AG10803 (cell line): ENCODE measurements at places on chromosomes 6 and 20.
A peak's percentile ranks its signal among the peaks of the same experiment; 100 is the strongest.

- DNase-seq = no peak
Observed at GRCh38 chr6:22445946-22446345, 123.4 kb upstream of the HDGFL1 start.

DNA sequence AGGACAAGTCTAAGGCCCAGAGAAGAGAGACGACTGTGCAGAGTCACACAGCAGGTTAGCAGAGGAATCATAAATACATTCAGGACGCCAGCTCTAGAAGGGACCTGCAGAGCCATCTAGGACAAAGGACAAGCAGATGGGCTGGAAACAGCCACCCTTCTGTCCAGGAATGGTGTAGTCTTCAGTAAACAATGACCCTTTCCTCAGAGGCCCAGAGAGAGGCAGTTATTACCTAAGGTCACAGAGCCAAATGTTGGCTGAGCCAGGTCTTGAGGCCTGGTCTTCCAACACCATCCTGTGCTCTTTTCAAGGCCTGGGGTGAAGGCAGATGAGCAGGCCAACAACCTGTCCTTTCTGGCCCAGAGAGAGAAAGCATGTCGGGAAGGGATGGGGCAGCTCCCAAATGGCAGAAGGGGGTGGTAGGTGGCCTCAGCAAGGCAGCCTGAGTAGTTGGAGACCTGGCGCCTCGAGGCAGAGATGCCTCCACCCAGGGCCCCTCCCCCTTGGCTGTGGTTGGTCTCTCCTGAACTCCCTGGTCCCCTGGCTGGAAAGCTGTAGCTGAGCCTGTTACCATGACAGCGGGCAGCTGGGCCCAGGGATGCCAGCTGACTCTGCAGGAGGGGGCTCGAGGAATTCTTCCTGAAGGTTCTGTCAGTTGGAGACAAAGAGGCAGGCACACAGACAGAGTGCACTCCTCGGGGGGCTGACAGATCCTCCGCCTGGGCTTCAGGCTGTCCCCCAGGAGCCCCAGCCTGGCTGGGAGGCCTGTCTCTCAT lies 24.8 kb downstream of the EPB41L1 start:
- no peak for DNase-seq

GRCh38 chr20:51930775-51931174 lies 128.5 kb upstream of the SALL4 start:
- DNase-seq = peak; percentile 35

GRCh38 chr6:130681028-130681427 lies 146.2 kb upstream of the SMLR1 start:
- peak; percentile 82 for DNase-seq

GRCh38 chr6:6455272-6455671 lies 133.2 kb upstream of the LY86 start:
- no peak for DNase-seq

DNA sequence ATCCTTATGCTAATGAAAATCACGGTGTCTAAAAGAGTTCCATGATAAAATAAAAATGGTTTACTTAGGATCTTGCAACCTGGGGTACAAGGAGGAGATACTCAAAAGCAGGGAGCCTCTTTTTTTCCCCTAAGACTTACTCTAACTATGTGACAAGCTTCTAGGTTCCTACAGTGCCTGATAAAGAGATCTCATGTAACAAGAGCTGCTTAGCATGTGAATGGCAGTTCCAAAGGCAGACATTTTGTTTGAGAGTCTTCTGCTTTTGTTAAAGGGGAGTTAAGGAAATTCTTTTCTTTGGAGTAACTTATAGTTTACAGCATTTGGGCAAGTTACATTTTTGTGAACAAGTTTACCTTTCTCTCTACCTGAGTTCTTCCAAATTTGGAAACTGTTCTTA lies 945.8 kb upstream of the ADGRB3 start:
- no peak for DNase-seq

DNA sequence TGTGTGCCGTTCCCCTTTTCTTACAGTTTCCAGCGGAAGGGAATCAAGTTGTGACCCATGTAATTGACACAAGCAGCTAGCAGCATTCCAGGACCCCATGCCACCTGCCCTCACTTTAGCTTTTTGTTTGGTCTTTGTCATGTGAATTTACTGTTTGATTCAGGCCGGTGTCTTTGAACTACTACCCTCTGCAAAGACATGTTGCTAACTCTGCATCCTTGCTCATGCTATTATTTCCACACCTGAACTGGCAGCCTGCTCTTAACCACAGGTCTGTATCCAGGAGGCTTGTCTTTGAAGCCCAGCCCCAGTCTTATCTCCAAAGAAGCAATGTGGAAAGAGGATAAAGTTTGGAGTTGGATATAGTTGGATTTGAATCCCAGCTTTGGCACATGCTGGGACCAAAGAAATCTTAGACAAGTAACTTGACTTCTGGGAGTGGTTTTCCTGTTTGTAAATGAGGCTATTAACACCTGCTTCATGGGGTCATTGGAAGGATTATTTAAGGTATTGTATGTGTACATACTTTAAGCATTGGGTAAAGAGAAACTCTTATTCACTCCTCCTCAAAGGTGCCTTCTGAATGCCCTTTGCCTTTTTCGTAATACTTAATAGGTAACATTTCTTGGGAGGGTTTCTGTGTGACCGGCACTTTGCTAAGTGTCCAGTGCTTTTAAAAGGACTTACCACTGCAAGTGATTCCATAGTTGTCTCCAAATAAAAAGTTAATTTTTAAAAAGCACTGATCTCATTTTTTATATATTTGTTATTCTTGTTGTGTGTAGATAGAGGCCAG lies 52.4 kb downstream of the RALY start:
- no peak for DNase-seq

DNA sequence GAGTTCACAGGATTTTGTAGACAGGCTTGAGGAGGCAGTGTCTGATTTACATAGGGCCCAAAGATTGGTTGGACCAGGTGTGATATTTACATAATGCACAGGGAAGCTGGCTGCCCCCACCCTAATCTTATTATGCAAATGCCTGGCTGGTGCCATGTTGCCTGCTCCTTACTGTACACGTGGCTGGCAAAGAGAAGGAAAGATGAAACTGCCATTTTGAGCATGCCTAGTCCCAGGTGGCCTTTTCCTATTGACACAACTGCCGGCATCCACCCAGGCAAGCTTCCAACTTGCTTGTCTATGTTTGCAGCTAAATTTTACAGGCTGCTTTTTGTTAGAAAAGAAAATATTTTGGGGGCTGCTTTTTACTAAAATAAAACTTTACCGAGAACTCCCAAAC lies 174.6 kb downstream of the LMBRD1 start:
- DNase-seq = no peak

- DNase-seq = no peak
Observed at GRCh38 chr20:63121749-63122405, 94.1 kb downstream of the YTHDF1 start.

GRCh38 chr6:38480036-38480435 lies 159.7 kb downstream of the BTBD9 start:
- DNase-seq = no peak

DNA sequence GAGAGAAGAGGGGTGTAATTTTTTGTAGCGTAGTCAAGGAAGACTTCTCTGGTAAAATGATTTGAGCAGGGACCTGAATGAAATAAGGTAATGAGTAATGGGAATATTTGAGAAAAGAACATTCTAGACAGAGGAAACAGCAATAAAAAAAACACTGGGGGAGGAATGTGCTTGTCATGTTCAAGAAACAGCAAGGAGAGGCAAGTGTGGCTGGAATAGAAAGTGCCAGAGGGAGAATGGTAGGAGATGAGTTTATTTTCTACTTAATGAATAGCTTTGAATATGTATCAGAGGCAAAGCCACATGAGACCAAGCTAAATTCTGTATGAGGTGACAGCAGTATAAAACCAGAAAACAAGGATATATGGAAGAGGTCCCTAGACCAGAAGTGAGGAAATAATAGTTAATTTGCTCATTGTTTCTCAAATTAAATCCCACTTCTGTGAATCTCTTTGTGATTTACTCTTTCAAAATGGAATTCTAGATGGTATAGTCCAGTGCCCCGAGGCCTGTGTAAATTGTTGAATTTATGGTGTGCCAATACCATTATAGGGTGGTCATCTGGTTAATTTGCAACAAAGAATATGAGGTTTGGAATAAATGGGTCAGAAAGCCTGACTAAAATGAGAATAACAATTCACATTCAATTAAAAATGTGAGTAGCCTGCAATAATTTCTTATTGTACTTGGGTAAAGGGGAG lies 170.2 kb downstream of the CDKAL1 start:
- no peak for DNase-seq
